ENCODE measurements at places on chromosomes 6 and 20. TPM values are rescaled to one million over a fixed set of nuclear protein-coding genes. Genes with fewer than 3 reads are reported as not detected.

The TRERF1 gene
- total RNA-seq, result 9.5 TPM

The OPRL1 gene
- total RNA-seq, result 0.28 TPM

The PERP gene
- 1,006 TPM for total RNA-seq

The MRPS18B gene
- 60.3 TPM for total RNA-seq

The CLPSL2 gene
- not detected for total RNA-seq

The TREM1 gene
- total RNA-seq, result 6.2 TPM

The MOG gene
- total RNA-seq, result not detected

The FAM217A gene
- not detected for total RNA-seq

The CALHM5 gene
- 0.07 TPM for total RNA-seq

The UNC93A gene
- total RNA-seq, result not detected

The STK4 gene
- 16.2 TPM for total RNA-seq

The TAP2 gene
- total RNA-seq, result 16.2 TPM

The OR2J3 gene
- not detected for total RNA-seq

The CHD6 gene
- total RNA-seq, result 10.0 TPM

The EDN1 gene
- total RNA-seq, result 8.1 TPM

The PRND gene
- total RNA-seq, result not detected

The HLA-DPB1 gene
- 0.93 TPM for total RNA-seq

The TGM3 gene
- 0.14 TPM for total RNA-seq
